ENCODE measurements at places on chromosomes 5 and 9.

- no peak for DNase-seq
These were observed 346.9 kb downstream of the CDH9 start for GRCh38 chr5:26691486-26691885.

GRCh38 chr5:66931651-66932050 is 264.9 kb downstream of the CD180 start:
- DNase-seq, result no peak

GRCh38 chr5:57595523-57595991 is 112.9 kb upstream of the ACTBL2 start:
- no peak for DNase-seq

GRCh38 chr5:171633776-171634470 is 151.7 kb upstream of the SMIM23 start:
- DNase-seq, result no peak

DNA sequence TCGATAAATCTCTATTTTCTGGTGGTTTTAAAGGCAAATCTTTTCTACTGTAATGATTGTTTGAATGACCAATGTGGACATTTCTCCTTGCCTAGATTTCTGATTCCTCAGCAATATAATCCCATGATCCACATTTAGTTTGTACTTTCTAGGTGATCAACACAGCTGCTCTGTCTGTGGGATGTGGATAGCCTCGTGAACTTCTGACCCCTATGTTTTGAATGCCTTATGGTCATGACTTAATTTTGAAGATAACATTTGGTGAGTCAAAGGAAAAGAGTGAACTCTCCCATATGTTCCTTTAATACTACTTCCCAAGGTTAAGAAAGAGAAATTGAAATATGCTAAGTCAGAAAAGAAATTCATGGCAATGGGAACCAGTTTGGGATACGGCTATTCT is 147.5 kb downstream of the CAVIN4 start:
- no peak for DNase-seq

GRCh38 chr5:95825495-95825894 is 3.0 kb upstream of the GLRX start:
- no peak for DNase-seq
